ENCODE measurements at places on chromosomes 13 and 19. TPM values are rescaled to one million over a fixed set of nuclear protein-coding genes. Genes with fewer than 3 reads are reported as not detected.

DNA sequence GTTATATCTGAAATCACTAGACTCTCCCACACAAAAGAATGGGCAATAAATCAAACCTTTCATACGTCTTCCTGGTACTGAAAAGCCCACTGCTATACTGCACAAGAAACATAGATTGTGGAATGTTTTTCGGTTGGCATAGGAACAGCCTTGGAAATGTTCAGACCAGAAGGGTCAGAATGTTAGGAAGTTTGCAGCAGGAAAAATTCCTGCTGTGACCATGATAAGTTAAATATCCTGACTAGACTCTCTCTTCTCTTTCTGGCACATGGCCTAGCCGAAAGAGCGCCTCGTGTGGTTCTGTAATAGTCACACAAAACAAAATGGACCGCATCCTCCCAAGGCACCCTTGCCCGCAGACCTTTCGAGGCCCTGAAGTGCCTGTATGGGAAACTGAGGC, 427.2 kb downstream of the COG6 start:
- H3K27me3 ChIP-seq: no peaks in the 10 kb centered on the region
- no peaks in the 10 kb centered on the region for H3K36me3 ChIP-seq
- H3K4me1 ChIP-seq: no peaks in the 10 kb centered on the region
- DNase-seq: no peak
- no peak overlapping the region for H3K4me3 ChIP-seq

DNA sequence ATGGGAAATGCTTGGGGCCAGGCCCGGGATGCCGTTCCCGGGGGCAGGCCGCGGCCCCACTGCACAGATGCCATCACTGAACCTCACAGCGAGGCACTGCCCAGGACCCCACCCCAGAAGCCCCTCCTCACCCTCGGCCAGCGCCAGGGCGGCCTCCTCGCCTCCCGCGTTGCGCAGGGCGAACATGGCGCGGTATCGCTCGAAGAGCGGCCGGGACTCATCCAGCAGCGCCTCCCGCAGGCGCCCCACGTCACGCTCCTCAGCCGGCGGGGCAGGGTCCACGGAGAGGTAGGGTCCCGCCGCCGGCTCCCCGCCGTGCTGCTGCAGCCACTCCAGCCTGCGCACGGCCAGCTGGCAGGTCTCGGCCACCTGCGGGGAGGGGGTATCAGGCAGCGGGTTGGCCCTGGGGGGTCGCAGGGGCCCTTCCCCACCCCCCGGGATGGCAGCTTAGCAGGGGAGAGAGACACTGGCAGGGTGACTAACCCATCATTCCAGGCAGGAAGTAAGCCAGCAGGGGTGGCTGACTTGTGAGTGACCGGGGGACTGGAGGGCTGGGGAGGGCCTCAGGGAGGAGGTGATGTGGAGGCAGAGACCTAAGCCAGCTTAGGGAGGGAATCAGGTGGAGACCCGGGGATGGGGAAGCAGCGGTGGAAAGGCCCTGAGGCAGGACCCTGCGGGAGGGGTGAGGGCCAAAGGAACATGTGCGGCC, 8.2 kb downstream of the DOHH start:
- H3K36me3 ChIP-seq: no peaks in the 10 kb centered on the region
- no peaks in the 10 kb centered on the region for H3K27me3 ChIP-seq
- DNase-seq: no peak
- H3K4me3 ChIP-seq: no peak overlapping the region

DNA sequence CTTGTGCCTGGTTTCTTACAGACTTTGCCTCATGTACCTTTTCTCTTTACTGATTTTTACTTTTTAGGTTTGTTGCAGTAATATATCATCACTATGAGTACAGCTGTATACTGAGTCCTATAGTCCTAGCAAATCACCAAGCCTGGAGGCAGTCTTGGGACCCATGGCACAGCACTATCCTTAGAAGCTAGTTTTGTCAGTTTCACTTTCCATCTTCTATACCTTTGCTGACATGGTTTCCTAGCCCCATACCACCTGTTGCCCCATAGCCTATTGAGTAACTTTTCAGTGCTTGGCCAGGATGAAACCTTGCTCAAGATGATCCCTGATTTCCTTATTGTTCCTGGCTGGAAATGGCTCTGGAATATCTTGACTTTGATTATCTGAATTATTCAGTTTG, 826.4 kb downstream of the GPC5 start:
- H3K27ac ChIP-seq: no peak overlapping the region
- no peaks in the 10 kb centered on the region for H3K36me3 ChIP-seq
- H3K4me1 ChIP-seq: no peaks in the 10 kb centered on the region
- no peak for DNase-seq
- H3K27me3 ChIP-seq: no peaks in the 10 kb centered on the region

- no peak overlapping the region for H3K4me3 ChIP-seq
- H3K27me3 ChIP-seq: no peaks in the 10 kb centered on the region
- no peak overlapping the region for H3K27ac ChIP-seq
- H3K4me1 ChIP-seq: no peaks in the 10 kb centered on the region
- no peaks in the 10 kb centered on the region for H3K36me3 ChIP-seq
These were observed 30.2 kb downstream of the HSPH1 start for GRCh38 chr13:31131470-31131961.

- no peaks in the 10 kb centered on the region for H3K36me3 ChIP-seq
- no peak for DNase-seq
- peak overlapping the region; percentile 71 for H3K4me3 ChIP-seq
- H3K27ac ChIP-seq: peak overlapping the region; percentile 53
- no peaks in the 10 kb centered on the region for H3K27me3 ChIP-seq
These were observed 851 bp downstream of the ZNF320 start for GRCh38 chr19:52896431-52897137.

The APOE gene
- total RNA-seq: 96.1 TPM

The NLRP9 gene
- not detected for total RNA-seq

Measured in aorta (tissue), 5 donors.